Natural killer cell (primary cell): ENCODE measurements at places on chromosomes 11 and 22. TPM values are rescaled to one million over a fixed set of nuclear protein-coding genes. Genes with fewer than 3 reads are reported as not detected.

FGF19 gene
- total RNA-seq: not detected

OR52I2 gene
- not detected for total RNA-seq

PEX26 gene
- total RNA-seq: 37.4 TPM

DSCAML1 gene
- 0.66 TPM for total RNA-seq

OR51E2 gene
- total RNA-seq: not detected

OR8D4 gene
- not detected for total RNA-seq

OR8A1 gene
- not detected for total RNA-seq

TBC1D22A gene
- 47.4 TPM for total RNA-seq

SORL1 gene
- total RNA-seq: 386 TPM

FBXO3 gene
- 64.7 TPM for total RNA-seq

MS4A4A gene
- 1.6 TPM for total RNA-seq

GRCh38 chr22:23774922-23775436 lies 2.3 kb downstream of the MMP11 start:
- no peak for DNase-seq

GRCh38 chr22:22080270-22080669 lies 97.7 kb upstream of the TOP3B start:
- DNase-seq: no peak

GRCh38 chr22:19933341-19934241 lies 8.0 kb upstream of the COMT start:
- DNase-seq: no peak

GRCh38 chr22:45308391-45308956 lies 1.3 kb upstream of the FAM118A start:
- DNase-seq: no peak

GRCh38 chr11:94840209-94840608 lies 72.1 kb downstream of the AMOTL1 start:
- DNase-seq: no peak

DNA sequence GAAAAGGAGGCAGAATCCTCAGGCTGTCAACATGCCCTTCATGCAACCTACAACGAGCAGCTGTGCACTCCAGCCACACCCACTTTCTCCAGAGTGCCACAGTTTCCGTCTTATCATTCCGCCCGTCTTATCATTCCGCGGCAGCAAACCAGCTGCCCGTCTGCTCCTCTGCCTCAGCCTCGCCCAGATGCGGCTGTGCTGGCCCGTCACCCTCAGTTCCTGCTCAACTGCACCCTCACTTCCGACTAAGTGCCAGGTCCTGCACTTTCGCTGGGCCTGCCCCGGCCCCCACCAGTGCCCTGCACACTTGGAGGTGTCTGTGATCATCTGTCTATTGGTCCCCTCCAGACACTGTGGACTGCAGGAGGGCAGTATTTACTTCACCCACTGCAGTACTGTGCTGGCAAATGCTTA lies 43.7 kb downstream of the MICAL3 start:
- DNase-seq: peak; percentile 61

- DNase-seq: no peak
Measured at GRCh38 chr11:87361891-87362290, 324.2 kb downstream of the TMEM135 start.

- no peak for DNase-seq
Measured at GRCh38 chr11:94581926-94582325, 14.8 kb downstream of the PIWIL4 start.

DNA sequence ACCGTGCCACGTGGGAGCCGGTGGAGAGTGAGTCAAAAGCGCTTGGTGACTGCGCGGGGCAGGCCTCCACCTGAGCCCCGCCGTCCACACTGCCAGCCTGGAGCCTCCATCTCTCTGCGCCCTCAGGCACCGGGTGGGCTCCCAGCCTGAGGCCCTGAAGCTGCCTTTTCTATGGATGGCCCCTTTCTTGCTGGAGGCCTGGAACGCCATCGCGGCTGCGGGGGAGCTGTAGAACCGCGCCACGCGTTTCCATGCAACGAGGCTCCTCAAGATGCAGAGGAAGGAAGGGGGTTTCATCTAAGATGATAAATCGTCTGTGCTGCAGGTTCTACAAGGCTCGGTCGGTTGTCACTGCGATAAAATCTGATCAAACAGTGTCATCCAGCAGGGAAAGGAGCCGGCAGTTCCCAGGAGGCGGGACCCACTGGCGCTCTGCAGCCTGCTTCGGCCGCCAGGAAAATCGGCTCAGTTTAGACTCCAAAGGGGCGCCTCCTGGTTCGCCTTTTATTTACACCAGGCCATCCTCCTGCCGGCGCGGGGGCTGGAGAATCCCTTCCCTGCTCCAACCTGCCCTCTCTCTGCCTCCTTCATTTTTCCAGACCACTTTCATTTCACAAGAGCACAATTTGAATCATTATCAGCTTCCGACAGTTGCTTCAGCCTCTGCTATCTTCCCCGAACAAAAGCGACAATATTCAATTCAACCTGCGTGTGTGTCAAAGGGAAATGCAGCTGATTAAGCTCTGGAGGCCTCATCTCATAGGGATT lies 624.4 kb downstream of the BRD1 start:
- DNase-seq: no peak

DNA sequence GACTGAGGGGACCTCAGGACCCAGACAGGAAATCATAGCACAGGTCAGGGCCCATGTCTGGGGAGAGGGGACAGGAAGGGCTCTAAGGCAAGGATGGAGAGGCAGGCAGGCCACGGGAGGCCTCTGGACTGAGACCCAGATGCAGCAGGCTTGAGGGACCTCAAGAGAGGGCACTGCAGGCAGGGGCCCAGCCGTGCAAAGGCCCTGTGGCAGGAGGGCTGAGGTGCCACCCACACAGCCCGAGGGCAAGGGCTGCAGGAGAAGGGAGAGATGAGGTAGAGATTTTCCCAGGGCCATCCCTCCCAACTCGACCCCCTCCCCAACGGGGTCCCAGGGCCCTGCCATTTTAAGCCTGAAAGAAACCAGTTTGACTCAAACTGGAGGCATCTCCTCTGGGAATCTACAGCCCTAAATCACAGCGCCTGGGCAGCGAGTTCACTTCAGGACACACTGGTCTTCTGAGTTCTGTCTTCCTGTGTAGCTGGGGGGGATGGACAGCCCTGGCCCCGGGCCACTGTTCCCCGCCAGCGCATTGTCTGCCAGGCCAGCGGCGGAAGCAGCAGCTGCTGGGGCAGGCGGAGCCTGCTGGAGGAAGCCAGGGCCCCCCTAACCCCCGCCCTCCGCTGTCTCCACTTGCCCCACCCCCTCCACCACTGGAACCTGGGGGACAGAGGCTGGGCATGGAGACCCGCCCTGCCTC lies 20.3 kb upstream of the WNT7B start:
- no peak for DNase-seq

DNA sequence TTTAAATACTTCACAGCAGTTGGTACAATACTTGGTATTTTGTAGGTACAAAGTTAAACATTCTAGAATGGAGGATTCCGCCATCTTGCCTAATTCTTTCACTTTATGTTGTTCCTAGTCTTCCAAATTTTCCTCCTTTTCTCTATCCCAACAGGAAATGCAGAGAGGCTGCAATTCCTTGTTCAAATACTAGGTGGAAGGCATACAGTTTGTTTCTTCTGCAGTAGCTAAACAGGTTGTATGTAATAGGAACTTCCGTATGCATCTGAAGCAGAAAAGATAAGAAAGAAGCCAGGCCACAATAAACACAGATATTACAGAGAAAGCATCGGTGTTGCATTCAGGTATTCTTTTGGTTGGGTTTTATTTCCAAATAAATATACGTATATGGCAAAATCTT lies 186.4 kb upstream of the MTMR2 start:
- DNase-seq: no peak

- DNase-seq: no peak
Measured at GRCh38 chr11:33389635-33390034, 132.5 kb downstream of the HIPK3 start.

DNA sequence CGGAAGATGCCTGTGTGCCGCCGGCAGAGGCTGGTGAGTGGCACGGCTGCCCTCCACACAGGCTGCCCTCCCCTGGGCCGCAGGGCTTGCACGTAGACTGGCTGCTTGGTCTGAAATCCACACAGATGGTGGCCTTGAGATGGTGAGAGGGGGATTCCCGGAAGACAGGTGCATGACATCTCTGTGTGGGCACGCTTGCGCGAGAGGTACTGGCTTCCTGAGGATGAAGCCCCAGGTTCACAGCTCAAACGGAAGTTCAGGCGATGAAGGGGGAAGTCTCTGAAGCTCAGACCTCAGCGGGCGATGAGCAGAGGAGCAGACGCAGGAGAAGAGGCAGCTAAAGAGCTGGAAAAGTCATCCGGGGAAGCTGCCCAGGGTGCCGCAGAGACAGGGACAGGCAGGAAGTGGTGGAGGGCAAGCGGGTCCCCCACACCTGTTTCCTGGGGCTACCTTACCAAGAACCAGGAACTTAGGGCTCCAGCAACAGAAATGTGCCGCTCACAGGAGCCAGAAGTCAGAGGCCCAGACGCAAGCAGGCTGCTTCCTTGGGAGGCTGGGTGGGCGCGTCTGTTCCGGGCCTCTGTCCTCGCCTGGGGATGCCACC lies 7.2 kb downstream of the CRELD2 start:
- peak; percentile 44 for DNase-seq

DNA sequence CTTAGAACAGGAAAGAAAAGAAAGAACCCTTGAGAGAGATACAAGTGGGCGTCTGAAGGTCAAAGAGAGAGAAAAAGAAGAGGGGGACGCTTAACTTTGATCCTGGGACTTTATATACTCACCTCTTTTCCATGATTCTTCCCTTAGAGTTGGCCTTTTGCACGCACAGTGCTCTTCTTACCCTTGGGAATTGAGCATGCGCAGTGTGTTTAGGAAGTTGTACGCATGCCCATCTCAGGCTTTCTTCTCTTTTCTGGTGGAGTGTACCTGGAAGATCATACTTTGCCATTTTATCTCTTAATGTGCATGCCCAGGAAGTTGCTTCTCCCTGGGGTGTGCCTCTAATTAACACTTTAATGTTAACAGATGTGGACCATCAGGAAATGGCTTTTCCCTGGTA lies 229.6 kb upstream of the ANO3 start:
- no peak for DNase-seq

- DNase-seq: no peak
Measured at GRCh38 chr11:118008271-118008911, 22.2 kb downstream of the IL10RA start.

- DNase-seq: no peak
Measured at GRCh38 chr22:41828516-41828915, 4.4 kb upstream of the SREBF2 start.

DNA sequence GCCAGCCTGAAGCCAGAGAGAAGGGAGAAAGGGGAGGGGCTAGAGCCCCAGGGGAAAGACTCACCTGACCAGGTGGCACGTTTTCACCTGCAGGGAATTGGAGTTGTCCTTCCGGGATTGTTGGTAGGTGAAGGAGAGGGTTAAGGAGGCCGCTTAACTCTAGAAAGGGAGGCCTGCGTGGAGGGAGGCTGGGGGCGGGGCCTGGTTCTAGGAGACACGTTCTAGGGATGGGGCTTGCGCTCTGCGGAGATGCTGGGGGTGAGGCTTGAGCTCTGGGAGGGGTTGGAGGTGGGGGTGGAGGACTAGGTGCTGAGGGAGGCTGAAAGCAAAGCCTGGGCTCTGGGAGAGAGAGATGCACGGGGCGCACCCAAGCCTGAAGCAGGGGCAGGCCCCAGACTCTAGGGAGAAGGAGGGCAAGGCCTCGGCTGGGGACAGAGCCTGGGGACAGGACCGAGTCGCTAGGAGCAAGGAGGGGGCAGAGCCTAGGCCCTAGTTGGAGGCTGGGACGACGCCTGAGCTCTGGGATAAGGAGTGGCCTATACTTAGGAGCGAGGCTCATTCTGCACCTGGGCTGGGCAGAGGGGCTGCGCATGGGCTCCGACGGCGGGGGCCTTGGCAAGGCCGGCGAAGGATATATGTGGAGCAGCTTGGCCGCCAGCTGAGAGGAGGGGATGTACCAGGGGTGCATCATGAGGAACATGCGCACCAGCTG lies 2.4 kb downstream of the RASGRP2 start:
- no peak for DNase-seq

DNA sequence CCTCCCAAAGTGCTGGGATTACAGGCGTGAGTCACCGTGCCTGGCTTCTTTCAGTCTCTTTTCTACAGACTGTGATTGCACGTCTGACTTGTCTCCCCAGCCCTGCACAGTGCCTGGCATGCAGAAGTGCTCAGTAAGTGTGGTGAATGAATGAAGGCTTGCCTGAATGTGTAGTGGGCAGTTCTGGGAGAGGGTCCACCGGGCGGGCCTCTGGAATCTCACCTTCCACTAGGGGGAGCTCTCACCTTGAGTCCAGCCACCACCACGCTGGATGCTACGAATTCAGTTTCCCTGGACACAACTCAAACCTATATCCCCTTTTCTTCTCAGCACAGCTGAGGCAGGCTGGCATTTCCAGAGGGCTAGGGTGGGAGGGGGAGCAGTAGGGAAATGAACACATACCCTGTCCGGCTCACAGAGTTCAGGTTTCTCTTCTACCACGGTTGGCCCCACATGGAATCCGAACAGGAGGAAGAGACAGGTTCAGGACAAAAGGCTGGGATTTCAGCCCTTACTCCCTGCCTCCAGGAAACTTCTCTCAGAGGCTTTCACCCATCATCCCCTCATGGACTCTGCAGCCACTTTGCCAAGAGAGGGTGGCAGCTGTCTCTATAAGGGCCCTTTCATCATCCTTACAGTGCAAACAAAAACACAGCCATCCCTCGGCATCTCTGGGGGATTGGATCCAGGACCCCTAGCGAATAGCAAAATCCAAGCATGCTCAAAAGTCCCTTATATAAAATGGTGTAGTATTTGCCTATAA lies 86.8 kb downstream of the NECTIN1 start:
- DNase-seq: no peak

- DNase-seq: no peak
Measured at GRCh38 chr11:115950660-115951059, 446.4 kb upstream of the CADM1 start.

DNA sequence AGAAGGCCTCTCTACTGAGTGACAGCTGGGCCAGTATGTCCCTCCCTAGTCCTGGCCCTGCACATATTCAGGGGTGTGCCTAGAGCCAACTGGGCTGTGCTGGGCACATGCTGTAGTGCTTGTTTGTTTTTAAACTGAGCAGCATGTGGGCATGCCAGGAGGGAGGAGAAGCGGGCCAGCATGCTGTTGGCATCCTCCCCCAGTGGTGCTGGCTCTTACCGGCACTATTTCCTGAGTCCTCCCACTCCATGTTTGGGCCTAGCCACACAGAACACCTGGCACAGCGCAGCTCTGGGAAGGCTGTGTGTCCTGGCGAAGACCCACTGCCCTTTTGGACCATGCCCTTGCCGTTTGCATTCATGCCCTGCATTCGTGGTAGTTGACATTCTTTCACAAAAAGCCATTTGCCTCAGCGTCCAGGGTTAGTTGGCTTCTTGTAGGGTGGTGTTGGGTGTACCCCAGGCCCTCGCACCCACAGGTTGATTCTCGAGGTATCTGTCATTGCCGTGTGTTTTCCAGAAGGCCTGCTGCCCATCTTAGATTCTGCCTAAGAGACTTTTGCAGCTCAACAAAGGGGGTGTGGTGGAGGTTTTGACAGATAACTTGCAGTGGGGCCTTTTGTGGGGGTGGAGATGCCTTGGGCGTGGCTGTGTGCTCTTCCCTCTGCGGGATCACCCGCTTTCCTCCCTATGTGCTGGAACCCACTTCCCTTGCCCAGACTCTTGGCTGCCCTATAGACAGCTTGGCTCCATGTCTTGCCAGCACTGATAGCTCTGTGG lies 13.6 kb downstream of the DGCR8 start:
- no peak for DNase-seq
